GDM1 (cell line): ENCODE measurements at places on chromosomes 4 and X.

DNA sequence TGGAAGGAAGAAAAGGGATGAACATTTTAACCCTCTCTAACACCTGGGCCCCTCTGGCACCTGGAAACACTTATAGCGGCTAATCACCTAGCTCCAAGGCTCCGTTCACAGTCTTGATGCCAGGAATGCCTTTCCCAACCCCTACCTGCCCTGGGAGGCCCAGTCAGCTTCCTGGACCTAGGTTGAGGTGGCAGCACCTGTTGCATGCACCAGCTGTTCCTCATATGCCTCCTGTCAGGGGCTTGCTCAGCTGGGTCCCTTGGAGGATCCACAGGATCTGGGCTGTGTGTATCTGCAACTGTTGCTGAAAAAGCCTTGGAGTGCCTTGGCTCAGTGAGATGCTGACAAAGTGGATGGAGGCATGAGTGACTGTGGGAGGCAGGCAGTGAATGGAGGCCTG, 4.4 kb downstream of the CFP start:
- DNase-seq, result no peak

DNA sequence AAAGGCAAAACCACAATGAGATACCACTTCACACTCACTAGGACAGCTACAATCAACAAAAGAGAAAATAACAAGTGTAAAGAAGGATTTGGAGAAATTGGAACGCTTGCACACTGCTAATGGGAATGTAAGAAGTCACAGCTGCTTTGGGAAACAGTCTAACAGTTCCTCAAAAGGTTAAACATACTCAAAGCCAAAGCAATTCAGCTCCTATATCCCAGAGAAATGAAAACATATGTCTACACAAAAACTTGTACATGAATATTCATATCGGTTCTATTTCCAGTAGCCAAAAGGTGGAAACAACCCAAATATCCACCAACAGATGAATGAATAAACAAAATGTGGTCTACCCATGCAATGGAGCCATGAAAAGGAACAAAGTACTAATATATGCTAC, 64.0 kb downstream of the TEC start:
- no peak for DNase-seq

DNA sequence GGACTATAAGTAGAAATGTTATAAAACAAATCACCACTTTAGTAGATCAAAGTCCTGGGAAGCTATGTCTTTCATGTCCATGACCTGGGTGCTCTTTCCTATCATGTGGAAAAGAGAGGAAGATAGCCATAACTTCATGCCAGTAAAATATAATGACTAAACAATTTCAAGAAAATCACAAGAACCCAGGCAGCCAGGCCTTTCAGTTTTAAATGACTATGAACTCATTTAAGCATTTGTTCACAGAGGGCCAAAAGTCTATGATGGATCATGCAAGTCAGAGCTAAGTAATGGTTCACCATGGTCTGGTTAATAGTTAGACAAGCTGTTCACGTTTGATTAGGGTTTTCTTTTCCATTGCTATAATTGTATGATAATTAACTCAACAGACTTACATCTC, 155.8 kb downstream of the PPARGC1A start:
- DNase-seq, result no peak

GRCh38 chr4:154184238-154184637, 307.4 kb downstream of the DCHS2 start:
- DNase-seq, result no peak

DNA sequence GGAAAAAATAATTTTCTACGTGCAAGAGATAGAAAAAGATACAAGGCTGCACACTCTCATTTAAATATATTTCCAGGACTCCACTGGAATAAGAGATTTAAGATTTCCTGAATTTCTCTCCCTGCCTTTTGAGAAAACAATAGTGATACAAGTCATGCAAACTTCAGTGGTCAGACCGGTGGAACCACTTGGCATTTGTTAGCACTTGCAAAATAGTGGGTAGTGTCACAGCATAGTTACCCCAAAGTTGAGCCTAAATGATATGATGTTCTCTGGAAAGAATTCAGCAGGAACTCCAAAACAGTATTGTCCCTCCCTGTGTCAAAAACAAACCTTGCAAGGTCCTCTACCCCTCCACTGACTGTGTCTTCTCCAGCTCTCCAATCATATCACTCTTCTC, 102.3 kb downstream of the ANKRD50 start:
- no peak for DNase-seq

DNA sequence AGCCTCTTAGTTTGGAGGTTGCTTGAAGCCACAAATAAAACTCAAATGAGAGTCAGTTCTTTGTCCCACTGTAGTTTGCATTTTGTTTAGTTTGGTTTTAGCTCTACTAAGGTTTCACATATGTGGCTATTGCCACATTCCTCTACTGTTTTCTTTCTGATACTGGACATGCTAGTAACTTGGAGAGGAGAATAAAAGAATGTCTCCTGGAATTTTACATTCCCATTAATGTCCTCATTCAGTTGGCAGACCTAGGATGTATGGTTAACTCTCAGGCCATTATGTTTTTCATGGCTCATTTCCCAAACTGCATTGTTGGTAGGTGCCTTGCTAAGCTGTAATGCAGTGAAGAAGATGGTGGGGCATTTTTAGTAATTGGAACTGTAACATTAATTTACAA, 29.9 kb downstream of the UPRT start:
- no peak for DNase-seq

DNA sequence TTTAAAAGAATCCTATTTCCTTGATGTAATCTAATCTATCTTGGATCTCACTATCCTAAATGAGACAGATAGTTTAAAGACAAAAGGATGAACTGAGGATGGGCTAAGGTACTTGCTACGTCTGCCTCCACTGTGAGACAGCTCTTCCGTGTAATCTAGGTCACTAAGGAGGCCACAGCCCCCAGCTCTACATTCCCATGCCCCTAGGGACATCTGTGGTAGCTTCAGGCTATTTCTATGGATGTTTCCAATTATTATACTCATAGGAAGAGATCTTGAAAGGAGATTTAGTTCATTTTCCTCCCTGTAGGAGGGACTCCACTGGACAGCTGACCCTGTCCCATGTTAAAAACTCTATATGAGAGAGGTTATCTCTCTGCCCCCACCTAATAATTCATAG, 140.8 kb upstream of the TRPC5 start:
- no peak for DNase-seq

DNA sequence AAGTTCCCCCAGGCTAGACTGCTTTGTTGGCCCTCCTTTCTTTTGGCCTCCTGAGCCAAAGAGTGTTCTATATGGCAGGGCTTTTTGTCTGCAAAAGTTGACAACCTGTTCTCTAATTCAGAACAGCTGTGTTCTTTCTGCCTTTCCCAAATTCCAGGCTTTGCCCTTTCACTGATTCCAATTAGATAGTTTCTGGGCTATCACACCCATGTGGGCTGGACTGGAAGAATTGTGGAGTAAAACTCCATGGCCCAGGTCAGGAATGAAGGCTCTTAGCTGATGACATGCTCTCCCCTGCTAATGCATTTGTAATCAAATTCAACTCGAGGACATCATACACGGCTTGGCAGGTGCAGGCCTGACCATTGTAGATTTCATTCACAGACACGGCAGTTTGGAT, 19.4 kb downstream of the BMP3 start:
- DNase-seq, result no peak

DNA sequence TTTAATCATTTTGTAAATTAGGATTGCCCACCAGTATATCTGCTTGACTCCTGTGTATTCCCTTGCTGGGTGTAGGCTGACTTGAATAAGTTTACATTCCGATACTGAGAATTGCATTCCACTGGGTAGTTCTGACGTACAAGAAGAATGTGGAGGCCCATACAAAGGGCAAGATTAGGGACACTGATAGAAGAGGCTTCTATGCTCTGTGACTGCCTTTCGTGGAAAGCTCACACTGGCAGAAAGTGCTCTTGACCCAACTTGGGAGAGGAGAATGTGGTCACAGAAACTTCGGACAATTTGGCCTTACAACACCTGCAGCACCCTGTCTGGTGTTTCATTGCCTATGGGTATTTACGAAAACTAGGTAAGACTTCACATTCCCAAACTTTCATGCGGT, 126.3 kb downstream of the RAPGEF2 start:
- no peak for DNase-seq

DNA sequence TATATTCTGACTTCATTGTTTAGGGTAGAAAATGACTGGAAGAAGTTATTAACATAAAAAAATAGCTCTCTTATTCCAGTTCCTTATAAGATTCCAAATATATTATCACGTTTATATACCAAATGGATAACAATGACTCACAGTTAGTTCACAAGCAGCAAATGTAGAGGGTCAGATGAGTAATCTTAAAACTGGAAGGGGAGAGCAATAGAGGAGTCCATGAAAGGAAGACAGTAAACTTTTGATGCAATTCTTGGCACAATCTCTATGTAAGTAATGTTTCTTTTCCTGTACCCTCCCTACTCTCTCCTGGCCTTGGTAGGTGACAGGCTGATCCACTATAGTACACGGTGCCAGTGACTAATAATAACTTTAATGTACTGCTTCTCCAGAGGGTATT, 259.0 kb upstream of the TRPC5 start:
- DNase-seq, result no peak

DNA sequence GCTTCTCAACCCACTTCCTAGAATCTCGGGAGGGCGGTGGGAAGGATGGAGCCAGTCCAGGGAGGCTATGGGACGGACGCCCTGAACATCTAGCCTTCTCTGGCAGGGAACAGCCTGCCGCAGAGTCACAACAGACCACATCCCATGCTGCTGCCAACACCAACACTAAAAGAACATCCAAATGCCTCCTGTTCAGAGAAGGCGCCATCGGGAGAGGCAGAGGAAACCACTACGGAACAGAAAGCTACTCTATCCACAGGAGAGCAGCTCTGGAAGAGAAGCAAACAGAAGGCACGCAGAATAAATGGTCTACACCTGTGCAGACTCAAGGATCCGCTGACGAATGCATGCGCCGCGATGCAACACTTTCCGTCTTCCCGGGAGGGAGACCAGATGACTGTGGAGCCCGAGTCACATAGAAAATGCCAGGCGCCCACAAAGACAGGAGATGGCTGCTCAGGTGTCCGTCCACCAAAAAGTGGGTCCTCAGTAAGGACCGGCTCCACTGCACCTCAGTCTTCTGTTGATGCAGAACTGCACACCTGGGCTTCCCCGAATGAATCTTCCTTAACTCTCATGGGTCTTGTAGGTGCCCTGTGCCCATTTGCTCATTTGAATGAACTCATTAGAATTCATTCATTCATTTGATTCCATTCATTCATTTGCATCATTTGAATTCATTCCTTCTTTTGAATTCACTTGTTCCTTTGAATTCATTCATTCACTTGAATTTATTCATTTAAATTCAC, 217.5 kb downstream of the DHRSX start:
- DNase-seq, result no peak

- DNase-seq, result no peak
Observed at GRCh38 chr4:102736636-102737549, 23.9 kb downstream of the MANBA start.

GRCh38 chr4:126051689-126052424, 737.1 kb downstream of the FAT4 start:
- no peak for DNase-seq

- no peak for DNase-seq
Observed at GRCh38 chr4:99029018-99029735, 33.7 kb downstream of the METAP1 start.

DNA sequence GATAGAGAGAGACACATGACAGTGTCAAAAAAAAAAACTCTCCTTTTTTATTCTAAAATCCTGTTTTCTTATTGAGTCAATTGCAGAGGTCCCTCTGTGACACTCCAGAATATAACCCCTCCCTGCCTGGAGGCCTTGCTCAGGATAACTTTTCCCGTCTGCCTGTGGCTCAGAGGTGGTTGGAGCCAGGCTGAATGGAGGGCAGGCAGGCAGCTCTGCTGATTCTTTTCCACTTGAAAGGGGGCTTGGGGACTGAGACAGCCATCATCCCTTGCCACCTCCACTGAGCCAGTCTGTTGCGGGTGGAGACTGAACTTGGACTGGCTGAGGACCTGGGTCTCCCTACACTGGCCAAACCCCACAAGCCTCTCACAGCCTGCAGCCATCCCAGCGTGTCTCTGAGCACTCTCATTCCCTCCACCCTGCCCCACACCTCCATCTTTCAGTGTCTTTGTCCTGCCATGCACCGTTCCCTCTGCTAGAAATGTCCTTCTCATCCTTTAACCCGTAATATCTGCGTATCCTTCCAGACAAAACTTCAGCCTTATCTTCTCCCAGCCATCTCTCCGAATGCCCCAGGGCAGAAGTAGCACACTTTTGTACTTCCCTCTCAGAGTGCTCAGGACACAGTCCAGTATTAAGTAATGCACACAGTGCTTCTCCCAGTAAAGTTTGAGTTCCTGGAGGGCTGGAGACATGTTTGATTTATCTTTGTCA, 139.9 kb downstream of the CHIC2 start:
- no peak for DNase-seq

GRCh38 chr4:42320822-42321388, 76.4 kb upstream of the SHISA3 start:
- no peak for DNase-seq

GRCh38 chr4:2069161-2069971, 10.2 kb downstream of the NAT8L start:
- no peak for DNase-seq

- DNase-seq, result no peak
Observed at GRCh38 chr4:99165978-99166377, 21.9 kb upstream of the ADH4 start.

DNA sequence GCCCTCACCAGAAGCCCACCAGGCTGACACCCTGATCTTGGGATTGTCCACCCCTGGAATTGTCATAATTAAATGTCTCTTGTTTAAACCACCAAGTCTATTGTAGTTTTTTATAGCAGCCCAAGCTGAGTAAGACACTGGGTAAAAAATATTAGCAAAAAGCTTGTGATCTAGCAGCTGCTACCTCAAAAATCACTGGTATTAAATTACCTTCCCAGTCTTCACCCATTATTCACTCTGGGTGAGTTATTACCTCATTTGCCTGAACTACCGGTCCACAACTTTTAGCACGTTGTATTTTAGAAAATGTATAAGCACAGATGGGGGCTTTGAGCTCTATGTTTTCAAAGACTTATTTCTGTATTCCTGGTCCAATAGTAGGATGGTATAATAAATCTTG, 12.0 kb upstream of the TRIM61 start:
- no peak for DNase-seq

DNA sequence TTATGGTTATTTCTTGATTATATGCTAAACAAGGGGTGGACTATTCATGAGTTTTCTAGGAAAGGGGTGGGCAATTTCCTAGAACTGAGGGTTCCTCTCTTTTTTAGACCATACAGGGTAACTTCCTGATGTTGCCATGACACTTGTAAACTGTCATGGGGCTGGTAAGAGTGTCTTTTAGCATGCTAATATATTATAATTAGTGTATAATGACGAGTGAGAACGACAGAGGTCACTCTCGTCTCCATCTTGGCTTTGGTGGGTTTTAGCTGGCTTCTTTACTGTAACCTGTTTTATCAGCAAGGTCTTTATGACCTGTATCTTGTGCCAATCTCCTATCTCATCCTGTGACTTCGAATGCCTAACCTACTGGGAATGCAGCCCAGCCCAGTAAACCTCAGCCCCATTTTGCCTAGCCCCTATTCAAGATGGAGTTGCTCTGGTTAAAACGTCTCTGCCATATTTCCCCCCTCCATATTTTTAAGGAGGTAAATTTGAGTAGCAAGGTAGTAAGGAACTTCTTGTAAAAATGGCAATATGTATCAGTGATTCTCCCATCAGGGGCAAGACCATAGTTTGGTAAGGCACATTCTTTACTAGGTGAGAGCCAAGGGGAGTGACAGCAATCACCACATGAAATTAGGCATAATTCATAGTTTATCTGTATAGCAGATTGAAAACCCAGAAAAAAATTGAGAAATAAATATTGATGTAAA, 2.6 kb downstream of the CXCL2 start:
- no peak for DNase-seq
